Stimulated activated CD4-positive, alpha-beta T cell treated with anti-CD3 and anti-CD28 coated beads, Interleukin-1b, Interleukin-23, amount 100 ng/mL, for 4 hours (primary cell): ENCODE measurements at places on chromosomes 5 and 9.

GRCh38 chr9:123544007-123544827 is 188.2 kb downstream of the CRB2 start:
- no peak for DNase-seq

DNA sequence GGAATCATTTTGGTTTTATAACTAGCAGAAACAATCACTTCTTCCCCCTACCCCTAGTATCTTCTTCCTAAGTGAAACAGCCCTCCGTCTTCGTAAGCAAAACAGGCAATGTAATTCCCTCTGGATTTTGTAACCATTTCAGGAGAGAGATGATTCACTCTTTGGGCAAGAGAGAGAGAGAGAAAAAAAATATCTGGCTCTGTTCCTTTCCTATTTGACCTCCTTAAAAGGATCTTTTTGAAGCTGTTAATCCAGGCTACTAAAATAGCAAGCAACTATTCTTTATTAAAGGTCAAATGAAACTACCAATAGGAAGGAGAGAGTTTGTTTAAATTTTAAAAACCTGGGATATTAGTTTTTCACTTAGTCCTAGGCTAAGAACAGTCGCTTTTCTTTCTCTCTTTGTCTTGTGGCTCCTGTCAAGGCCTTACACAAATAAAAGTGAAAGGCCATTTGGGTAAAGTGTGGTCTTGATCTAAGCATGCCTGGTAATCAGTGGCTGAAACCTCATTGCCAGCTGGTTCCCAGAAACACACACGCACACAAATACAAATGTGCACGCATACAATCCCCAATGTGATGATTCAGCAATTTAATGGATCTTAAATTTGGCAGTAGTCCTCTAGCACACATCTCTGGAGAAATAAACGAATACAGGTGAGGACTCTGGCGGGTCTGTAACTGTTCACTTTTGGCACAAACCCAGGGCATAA is 70.2 kb downstream of the PRUNE2 start:
- no peak for DNase-seq

- DNase-seq, result no peak
These were observed 17.4 kb downstream of the MYMK start for GRCh38 chr9:133507246-133507965.

DNA sequence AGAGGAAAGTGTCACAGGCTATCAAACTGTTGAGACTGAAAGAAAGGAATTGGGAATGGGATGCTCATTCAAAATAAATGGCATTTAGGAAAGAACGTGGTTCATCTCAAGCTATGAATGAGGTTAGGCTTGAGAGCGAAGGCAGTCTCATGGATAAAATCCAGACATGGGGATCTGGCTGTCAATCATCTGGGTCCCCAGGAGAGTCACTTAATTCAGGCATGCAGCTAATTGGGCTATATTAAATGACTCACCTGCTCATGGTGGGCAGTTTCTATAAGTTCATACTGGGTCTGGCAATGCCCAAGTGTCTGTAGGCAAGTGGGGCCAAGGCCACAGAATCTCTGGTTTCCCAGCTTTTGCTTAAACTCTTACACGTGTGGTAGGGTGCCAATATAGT is 286.5 kb upstream of the SEMA6A start:
- no peak for DNase-seq

- DNase-seq, result no peak
These were observed 22.9 kb downstream of the DNAH5 start for GRCh38 chr5:13921578-13921977.

DNA sequence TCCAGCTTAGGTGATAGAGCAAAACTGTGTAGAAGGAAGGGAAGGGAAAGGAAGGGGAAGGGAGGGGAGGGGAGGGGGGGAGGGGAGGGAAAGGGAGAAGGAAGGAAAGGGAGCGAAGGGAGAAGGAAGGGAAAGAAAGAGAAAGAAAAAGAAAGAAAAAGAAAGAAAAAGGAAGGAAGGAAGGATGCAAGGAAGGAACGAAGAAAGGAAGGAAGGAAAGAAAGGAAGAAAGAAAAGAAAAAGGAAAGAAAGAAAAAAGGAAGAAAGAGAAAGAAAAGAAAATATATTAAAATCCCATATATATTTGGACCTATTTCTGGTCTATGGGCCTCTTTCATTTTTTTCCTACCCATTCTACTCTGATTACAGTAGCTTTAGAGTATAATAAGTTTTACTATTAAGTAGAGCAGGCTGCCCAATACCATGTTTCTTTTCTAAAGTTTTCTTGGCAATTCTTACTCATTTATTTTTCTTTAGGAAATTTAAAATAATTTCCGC is 229.1 kb downstream of the AUH start:
- no peak for DNase-seq

GRCh38 chr9:133059623-133060022 is 2.2 kb upstream of the CEL start:
- DNase-seq, result no peak

- DNase-seq, result no peak
These were observed 123.9 kb upstream of the PUM3 start for GRCh38 chr9:2967766-2968165.

- DNase-seq, result no peak
These were observed 630.5 kb downstream of the ANXA1 start for GRCh38 chr9:73782166-73782565.

GRCh38 chr5:132820162-132820754 is 7.2 kb downstream of the SOWAHA start:
- peak; percentile 84 for DNase-seq

- DNase-seq, result no peak
These were observed at the start of gene FGF1 for GRCh38 chr5:142685418-142686209. Gene FGF1, minus strand, starts transcription at chr5:142686090. Its CDS starts 71,963 bp downstream, at chr5:142614127.

DNA sequence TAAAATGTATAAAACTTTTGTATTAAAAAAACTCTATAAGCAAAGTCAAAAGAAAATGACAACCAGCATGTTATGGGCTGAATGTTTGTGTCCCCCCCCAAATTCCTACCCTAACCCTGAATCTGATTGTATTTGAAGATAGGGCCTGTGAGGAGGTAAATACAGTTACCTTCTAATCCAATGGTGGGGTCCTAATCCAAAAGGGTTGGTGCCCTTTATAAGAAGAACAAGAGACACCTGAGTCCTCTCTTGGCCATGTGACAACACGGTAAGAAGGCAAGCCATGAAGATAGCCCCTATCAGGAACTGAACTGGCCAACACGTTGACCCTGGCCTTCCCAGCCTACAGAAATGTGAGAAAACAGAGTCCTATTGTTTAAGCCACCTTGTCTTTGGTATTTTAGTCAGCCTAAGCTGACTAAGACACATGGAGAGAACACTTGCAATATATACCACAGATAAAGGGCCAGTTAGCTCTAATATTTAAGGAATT is 49.7 kb upstream of the AKNA start:
- DNase-seq, result no peak

DNA sequence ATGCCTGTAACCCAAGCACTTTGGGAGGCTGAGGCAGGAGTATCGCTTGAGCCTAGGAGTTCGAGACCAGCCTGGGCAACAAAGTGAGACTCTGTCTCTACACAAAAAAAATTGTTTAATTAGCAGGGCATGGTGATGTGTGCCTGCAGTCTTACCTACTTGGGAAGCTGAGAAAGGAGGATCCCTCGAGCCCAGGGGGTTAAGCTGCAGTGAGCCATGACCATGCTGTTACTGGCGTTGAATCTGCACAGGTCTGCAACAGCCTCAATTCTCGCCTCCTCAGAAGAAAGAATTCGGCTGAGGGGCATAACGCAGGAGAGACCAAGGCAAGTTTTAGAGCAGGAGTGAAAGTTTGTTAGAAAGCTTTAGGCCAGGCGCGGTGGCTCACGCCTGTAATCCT is 18.0 kb downstream of the CCT5 start:
- DNase-seq, result no peak

DNA sequence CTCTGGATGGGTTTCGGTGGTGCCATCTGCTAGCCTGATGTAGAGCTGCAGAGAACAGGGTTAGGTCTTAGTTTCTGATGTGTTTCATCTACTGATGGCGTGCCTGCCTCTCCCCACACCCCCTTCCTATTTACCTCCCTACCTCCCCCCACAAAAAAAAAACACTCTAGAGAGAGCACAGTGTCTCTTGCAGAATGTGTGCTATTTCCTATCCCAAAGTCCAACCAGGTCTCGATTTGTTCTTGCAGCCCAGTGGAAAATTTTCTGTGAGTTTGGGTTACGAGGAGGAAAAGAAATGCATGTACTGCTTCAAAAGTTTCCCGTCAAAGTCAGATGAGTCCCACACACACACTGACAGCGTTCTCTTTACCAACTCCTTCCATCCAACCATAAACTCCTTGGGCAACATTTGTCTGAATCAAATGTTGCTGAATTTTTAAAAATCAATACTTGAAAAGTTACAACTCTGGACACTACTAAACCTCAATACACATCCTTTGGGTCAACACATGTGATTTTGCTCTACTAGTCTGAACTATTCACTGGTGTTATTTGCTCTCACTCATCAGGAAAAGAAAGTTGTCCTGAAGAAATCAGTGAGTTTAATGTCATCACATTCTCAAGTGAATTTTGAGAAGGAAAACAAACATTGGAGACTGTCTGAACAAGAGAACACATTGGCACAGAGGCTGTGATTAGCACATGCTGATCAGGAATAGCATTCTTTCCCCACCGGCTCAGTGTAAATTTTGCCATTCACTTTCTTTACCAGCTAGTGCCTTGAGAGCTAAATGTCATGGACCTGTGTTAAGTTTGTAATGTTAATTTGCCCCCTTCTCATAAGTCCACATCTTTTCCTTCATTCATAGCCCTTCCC is 84.1 kb downstream of the MAMDC2 start:
- DNase-seq, result no peak

GRCh38 chr5:167861129-167861927 is 430.1 kb upstream of the WWC1 start:
- no peak for DNase-seq

DNA sequence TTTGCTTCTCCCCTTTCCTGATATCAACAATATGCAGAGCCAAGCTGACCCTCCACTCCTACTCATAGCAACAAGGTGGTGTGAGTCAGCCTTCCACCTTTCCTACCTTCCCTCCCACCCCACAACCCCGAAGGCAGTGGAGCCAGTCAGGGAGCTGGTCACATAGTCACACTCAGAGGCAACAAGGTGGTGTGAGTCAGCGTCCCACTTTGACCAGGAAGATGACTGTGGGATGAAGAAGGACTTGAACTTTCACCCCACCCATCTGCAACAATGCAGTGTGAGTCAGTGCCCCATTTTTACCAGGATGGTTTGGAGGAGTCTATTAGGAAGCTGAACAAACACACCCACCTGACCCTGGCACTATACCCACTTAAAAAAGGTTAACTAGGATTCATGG is 30.1 kb upstream of the ZNF782 start:
- DNase-seq, result no peak

DNA sequence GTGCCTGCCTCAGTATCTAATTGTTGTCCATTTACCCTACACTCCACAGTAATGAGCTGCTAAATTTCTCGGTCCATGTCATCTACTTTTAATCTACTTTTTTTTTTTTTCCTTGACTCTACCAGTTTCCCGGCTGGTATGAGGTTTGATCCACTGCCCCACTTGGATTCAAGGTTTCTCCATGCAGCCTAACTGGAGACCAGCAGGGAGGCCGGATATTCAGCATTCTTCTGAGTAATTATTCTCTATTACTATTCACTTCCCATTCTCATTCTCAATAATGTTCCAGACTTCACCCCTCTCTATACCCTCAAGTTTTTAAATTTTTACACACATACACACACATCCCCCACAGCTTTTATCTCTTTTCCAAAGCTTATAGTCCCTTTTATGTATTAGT is 51.0 kb upstream of the SUSD1 start:
- DNase-seq, result no peak

DNA sequence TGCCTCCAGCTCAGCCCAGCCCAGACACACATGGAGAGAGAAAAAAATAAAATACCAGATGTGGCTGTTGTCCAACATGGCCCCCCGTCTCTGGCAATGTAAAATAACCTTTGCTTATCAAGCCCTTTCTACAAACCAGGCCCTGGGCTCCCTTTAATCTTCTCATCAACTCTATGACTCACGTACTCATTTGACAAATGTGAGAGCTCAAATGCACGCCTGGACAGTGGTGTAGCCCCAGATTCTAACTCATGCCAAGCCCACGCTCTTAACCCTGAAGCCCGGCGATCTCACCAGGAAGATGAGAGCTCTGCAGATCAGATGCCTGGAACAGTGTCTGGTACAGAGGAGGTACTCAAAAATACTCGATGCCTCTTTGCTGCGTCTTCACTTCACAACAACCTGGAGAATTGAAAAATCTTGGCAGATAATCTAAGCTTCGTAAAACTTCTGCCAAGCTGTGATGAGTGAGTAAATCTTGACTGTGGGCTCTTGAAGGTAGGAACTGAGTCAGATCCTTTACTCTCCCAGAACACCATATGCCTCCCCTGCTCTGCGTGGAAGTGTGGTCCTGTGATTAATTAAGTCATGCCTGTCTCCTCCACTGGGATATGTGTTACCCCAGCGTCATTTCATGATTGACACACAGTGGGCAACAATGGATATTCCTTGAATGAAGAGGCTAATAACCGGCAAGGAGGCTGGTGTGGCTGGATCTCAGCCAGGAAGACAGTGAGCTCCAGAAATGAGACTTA is 102.0 kb upstream of the FSTL4 start:
- DNase-seq, result no peak

DNA sequence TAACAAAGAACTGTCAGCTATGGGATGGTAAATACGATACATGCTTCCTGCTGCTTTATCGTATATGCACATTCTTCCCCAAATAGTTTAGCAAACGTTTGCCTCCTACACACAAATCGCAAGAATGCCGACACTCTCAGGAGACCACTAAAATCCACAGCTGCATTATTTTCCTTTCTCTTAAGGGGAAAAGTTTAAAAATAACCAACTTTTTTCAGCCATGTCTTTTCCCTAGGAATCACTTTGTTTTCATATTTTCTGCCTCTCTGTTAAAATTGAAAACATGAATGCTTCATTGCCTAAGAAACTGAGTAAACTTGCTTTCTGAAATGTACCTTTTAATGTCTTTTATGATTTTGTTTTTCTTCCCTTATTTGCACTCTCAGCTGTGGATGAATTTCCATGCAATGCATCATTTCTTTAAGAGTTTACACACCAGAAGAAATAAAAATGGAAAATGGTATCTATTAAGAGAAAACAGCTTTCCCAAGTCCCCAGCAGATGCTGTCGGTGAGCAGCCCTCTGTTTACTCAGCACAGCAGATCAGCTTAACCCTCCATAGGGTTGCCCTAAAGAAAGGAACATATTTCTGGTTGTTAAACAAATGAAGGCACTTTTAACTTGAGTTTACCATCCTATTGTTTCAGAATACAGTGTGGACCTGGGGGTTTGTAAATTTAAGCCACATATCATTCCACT is 66.2 kb downstream of the IZUMO3 start:
- DNase-seq, result no peak

GRCh38 chr9:85114799-85115198 is 445.3 kb downstream of the NTRK2 start:
- DNase-seq, result no peak

- no peak for DNase-seq
These were observed 237.0 kb downstream of the IRX2 start for GRCh38 chr5:2514484-2514883.

DNA sequence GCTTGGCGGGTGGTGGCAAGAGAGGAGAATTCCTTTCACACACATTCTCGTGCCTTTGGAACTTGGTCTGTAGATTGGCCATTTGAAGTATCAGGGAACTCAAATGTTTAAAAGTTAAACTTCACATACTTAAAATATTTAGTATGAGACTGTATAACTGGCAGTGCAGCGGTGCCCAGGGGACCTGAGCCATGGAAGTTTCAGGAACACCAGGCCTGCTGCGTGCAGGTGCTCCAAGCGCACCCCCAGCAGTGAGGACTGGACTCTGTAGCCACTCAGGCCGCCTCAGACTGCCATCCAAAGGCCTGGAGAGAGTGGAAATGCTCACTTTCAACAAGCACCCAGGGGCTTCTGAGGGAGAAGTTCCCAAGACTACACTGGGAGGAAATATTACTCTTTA is 273.5 kb upstream of the IRX2 start:
- DNase-seq, result no peak
